ENCODE measurements at places on chromosomes 2 and 18. TPM values are rescaled to one million over a fixed set of nuclear protein-coding genes. Genes with fewer than 3 reads are reported as not detected.

NEU2 gene
- not detected for total RNA-seq

RNF25 gene
- total RNA-seq, result 32.2 TPM

SRD5A2 gene
- total RNA-seq, result not detected

USP40 gene
- total RNA-seq, result 20.4 TPM

DNA sequence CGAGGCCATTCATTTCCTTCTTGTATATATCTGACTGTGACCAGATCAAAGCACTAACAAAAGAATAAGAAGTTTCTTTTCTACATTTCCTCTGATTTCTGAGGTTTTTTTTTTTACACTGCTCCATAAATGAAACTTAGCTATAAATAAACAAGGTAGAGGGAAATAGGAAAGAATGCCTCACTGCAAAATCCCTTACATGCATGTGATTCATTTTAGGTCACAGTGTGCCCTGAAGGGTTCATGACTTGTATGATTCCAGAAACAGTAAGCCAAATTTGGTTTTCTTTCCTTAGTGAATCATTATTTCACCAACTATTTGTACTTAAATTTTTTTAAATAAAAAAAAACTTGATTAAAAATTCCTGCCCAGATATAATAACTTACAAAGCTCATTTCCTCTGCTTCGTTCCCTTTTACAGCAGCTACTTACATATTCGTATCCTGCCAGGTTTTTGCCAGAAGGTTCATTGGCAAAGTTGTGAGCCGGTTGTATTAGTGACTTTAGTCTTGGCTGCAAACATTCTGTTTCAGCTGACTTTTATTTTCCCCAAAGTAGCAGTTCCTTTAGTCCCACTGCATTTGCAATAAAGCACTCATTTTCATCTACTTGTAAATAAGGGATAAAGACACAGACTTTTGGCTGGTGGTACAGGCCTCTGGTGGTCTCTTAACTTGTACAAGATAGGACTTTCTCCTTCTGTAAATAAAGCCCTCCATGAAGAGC, 58.6 kb downstream of the LRP2 start:
- H3K27ac ChIP-seq, result no peak overlapping the region
- no peaks in the 10 kb centered on the region for H3K4me1 ChIP-seq
- no peaks in the 10 kb centered on the region for H3K27me3 ChIP-seq
- no peaks in the 10 kb centered on the region for H3K36me3 ChIP-seq
- DNase-seq, result no peak

- H3K27me3 ChIP-seq, result peaks cover 12% of the 10 kb centered on the region
- no peaks in the 10 kb centered on the region for H3K36me3 ChIP-seq
- H3K4me3 ChIP-seq, result no peak overlapping the region
- H3K4me1 ChIP-seq, result peaks cover 3% of the 10 kb centered on the region
- DNase-seq, result no peak
Observed at GRCh38 chr18:33578518-33579348, 714 bp downstream of the ASXL3 start.

GRCh38 chr2:15426606-15427005, 134.5 kb downstream of the NBAS start:
- no peak overlapping the region for H3K27ac ChIP-seq
- peaks cover 13% of the 10 kb centered on the region for H3K36me3 ChIP-seq

GRCh38 chr18:28127763-28128658, 48.9 kb downstream of the CDH2 start:
- H3K4me3 ChIP-seq, result no peak overlapping the region
- no peak for DNase-seq

DNA sequence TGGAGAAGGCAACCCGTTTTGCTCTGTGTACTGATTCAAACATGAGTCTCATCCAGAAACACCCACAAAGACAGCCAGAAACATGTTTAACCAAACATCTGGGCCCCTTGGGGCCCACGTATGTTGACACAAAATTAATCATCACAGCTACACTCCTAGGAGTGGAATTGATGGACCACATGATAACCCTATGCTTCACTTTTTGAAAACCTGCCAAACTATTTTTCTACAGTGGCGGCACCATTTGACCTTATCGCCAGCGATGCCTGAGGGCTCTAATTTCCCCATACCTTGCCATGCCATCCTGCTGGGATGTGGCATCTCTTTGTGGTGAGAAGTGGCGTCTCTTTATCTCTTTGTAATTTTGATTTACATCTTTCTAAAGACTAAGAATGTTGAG, 38.5 kb downstream of the PSMG2 start:
- H3K27ac ChIP-seq, result no peak overlapping the region
- H3K27me3 ChIP-seq, result no peaks in the 10 kb centered on the region
- no peaks in the 10 kb centered on the region for H3K4me1 ChIP-seq
- H3K4me3 ChIP-seq, result no peak overlapping the region

GRCh38 chr2:102004581-102004980, 12.8 kb downstream of the IL1R2 start:
- DNase-seq, result peak; percentile 27
- no peak overlapping the region for H3K4me3 ChIP-seq

GRCh38 chr2:3098231-3098630, 279.4 kb downstream of the EIPR1 start:
- DNase-seq, result no peak
- no peak overlapping the region for H3K4me3 ChIP-seq
- no peaks in the 10 kb centered on the region for H3K4me1 ChIP-seq
- no peak overlapping the region for H3K27ac ChIP-seq
- H3K27me3 ChIP-seq, result peaks cover 33% of the 10 kb centered on the region
- no peaks in the 10 kb centered on the region for H3K36me3 ChIP-seq

DNA sequence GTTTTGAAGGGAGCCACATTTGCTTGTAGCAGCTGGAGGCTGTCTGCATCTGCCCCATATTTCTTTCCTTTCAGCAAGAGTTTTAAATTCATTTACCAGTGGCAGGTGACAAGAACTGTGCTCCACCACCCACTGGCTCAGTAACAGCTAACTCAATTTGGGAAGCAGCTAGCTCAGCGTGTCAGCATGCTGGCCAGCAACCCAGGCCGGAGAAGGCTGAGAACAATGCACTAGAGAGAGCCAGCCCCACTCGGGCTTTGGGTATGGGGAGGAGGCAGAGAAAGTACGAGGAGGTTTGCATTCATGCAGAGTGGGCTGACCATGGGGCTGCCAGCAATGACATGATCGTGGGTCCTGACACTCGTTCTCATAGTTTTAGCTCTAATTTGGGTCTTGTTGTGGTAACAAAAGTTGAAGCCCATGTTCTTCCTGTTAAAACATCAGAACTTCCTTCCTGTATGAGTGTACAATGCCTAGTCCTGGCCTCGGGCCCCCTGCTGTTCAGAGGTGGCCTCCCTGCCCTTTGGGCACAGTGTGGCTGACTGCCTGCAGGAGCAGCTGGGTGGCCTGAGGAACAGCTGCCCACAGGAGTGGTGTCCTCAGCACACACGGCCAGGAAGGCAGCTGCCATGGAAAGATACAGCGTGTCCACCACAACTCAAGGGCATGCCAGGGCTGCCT, 23.0 kb downstream of the CDC42EP3 start:
- peaks cover 29% of the 10 kb centered on the region for H3K36me3 ChIP-seq
- peaks cover 76% of the 10 kb centered on the region for H3K4me1 ChIP-seq
- H3K27ac ChIP-seq, result peak overlapping the region; percentile 61
- no peaks in the 10 kb centered on the region for H3K27me3 ChIP-seq
- no peak overlapping the region for H3K4me3 ChIP-seq
- DNase-seq, result peak; percentile 54

DNA sequence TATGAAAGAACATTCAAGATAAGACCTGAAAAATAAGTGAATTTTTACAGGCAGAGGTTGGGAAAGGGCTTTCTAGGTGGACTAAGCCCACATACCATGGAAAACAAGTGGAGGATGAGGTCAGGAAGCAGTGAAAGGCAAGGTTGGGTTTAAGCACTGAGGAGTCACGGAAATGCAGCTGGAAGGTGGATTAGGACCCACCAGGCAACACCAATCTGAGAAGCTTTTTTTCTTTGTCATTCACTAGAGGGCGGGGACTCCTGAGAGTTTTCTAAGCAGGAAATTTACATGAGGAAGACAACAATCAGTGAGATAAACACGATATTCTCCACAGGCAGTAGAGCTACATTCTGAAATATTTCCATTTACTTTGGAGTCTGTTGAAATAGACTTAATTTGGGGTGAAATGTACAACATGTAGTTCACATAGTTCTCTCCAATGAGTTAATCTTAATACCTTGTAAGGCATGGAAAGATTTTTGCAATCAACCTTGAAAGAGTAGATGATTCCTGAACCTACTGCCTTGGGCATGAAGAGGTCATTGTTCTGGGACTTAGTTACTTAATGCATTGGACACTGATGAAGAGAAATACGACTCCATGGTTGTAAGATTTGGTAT, 40.7 kb downstream of the VIT start:
- no peaks in the 10 kb centered on the region for H3K4me1 ChIP-seq
- H3K36me3 ChIP-seq, result no peaks in the 10 kb centered on the region
- H3K27ac ChIP-seq, result no peak overlapping the region
- DNase-seq, result no peak
- H3K4me3 ChIP-seq, result no peak overlapping the region
- H3K27me3 ChIP-seq, result no peaks in the 10 kb centered on the region
